ENCODE measurements at places on chromosomes 16 and 17.

GRCh38 chr17:7403043-7403726 lies 712 bp downstream of the TMEM256 start:
- DNase-seq, result peak; percentile 49

DNA sequence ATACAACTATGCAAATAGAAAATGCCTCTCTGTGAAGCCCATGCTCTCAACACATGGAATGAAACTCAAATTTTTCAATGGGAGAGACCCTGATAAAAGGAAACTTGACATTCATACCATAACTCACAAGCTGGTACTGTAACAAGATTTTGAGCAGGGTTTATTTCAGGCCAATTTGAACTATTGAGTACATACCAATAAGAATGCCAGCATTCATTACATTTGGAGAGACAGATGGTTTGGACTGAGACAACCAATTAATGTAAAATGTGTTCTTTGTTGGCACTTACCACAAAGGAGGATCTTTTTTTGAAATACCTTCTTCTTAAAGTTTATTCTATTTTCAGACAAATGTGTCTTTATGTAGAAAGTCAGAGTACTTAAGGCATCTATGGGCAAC lies 1357.0 kb upstream of the GOT2 start:
- no peak for DNase-seq

DNA sequence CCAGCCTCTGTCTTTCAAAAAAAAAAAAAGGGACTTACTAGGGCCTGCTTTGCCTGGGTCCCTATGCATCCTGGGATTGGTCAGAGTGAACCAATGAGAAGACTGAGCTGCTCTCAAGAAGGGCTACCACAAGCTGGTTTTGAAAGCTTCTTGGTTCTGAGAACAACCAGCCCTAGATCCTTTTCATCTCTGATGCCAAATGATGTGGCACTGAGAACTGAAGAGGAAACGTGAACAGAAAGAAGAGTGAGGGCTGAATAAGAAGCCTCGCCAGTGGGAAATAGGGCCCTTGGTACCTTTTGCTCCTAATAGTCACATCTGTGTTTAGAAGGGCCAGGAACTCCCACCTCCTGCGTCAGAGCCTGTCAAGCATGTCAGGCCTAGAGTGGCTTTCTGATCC lies 10.7 kb downstream of the TACO1 start:
- DNase-seq, result peak; percentile 20

DNA sequence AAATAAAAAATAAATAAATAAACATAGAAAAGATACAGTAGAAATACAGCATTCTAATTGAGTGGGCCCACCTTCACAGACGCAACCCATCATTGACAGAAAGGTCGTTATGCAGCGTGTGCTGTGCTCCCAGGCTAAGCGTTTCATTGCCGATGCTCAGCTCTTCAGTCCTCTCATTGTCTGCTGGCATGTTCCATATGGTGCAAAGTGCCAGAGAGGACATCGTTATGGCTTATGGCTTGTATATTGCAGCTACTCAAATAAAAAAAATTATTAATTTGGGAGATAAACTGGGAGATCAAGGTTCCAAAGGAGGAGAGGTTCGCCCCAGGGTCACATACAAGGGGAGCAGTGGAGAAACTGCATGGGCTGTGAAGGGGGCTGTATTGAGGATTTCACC lies 11.3 kb upstream of the UBALD2 start:
- no peak for DNase-seq

GRCh38 chr17:6392609-6393350 lies 42.1 kb downstream of the AIPL1 start:
- DNase-seq, result no peak

GRCh38 chr16:89922477-89922883 lies 662 bp upstream of the TUBB3 start:
- DNase-seq, result no peak

- no peak for DNase-seq
These were observed 20.3 kb downstream of the FBRS start for GRCh38 chr16:30678586-30678970.

GRCh38 chr17:70332356-70333210 lies 163.3 kb downstream of the KCNJ2 start:
- DNase-seq, result no peak

GRCh38 chr16:8310323-8310722 lies 280.0 kb downstream of the TMEM114 start:
- DNase-seq, result no peak

GRCh38 chr17:78563189-78564145 lies 13.7 kb downstream of the DNAH17 start:
- no peak for DNase-seq

DNA sequence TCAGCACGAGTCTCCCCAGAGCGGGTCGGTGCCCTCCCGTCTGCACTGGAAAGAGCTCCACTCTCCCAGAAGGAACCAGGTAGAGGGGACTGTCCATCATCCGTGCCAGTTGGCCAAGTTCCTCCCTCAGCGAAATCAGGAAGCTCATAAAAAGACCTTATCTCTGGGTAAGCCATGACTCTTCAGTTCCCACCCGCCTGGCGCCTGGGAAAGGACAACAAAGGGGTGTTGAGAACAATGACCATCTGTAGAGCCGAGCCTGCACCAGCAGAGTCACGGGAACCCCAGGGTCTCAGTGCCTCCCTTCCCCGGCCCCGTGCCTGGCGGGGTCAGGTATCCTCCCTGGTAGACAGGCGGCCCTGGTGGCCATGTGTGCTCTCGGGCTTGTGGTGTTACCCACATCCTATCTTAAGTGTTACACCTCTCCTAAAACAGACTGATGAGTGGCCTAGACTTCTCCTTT lies 190.7 kb downstream of the AXIN2 start:
- no peak for DNase-seq

GRCh38 chr17:7216242-7217112 lies 3.2 kb downstream of the DLG4 start:
- no peak for DNase-seq

- DNase-seq, result no peak
These were observed 215.2 kb upstream of the IRX3 start for GRCh38 chr16:54501797-54502196.

GRCh38 chr17:58250344-58251011 lies 12.1 kb downstream of the LPO start:
- no peak for DNase-seq

DNA sequence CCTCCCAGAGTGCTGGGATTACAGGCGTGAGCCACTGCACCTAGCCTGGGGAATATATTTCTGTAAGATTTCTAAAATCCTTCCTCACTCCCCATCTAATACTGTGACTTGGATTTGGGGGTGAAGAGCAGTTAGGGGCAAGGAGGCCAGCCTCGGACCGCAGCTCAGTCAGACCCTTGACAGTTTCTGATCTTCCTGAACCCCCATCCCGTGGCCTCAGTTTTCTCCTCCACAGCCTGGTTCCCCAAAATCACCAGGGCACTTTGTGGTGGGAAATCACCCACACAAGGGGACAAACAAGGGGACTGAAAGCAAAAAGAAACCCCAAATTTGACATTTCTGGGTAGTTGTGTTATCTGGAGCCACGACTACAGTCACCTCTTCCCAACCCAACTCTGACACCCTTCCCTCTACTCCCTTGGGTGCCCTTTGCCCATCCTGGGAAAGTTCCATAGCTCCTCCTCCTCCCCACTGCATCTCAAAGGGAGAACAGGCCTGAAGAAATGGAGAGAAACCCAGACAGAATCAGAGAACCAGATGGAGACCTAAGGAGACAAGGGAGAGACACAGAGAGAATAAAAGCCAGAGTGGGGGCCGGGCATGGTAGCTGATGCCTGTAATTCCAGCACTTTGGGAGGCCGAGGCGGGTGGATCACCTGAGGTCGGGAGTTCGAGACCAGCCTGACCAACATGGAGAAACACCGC lies 2.8 kb upstream of the STAT5A start:
- DNase-seq, result no peak

GRCh38 chr16:534135-534534 lies 6.6 kb downstream of the CAPN15 start:
- no peak for DNase-seq

GRCh38 chr16:1960665-1961630 lies 1.6 kb downstream of the NDUFB10 start:
- peak; percentile 38 for DNase-seq

- peak; percentile 65 for DNase-seq
These were observed 16.2 kb downstream of the CHST4 start for GRCh38 chr16:71542377-71542776.

GRCh38 chr16:679814-680624 lies at the start of gene STUB1:
STUB1 (plus strand) TSS chr16:680410; CDS start chr16:680526, 116 bp downstream.
- peak; percentile 95 for DNase-seq

- peak; percentile 81 for DNase-seq
These were observed 31.4 kb downstream of the ACTG1 start for GRCh38 chr17:81481073-81481799.

GRCh38 chr17:21756856-21757619 lies 64.7 kb downstream of the KCNJ18 start:
- DNase-seq, result no peak

DNA sequence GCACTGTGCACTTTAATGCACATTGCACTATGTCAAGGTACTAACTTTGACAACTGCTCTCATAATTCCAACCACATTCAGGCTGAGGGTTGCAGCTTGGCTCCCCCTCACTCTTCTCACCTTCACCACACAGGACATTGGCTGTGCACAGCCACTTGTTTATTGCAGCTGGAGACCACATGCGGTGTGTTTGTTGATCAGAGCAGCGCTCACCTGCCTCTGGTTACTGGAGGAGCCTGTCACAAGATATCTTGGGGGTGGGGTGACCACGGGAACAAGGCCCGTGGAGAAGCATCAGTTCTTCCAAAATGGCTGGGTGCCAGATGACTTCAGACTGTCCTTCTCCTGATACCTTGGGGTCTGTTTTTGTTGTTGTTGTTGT lies 10.6 kb upstream of the CCL5 start:
- peak; percentile 69 for DNase-seq

DNA sequence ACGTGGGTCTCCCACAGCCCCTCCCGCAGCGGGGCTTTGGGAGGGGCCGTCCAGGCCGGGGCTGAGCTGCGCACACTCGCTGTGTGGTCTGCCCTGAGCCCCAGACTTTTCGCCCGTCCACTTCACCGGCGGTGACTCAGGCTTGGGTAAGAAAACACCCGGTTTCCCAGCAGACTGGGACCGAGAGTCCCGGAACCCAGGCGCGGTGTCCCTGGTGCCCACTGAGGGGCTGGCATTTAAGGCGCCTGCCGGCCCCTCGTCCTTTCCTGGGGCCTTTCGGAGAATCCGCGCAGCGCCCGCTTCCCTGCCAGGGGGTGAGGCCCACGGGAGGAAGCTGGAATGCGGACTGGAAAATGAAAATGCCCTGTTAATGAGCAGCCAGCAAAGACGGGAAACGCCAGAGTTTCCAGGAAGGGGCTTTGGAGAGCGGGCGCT lies 100.3 kb downstream of the C16orf95 start:
- DNase-seq, result no peak

DNA sequence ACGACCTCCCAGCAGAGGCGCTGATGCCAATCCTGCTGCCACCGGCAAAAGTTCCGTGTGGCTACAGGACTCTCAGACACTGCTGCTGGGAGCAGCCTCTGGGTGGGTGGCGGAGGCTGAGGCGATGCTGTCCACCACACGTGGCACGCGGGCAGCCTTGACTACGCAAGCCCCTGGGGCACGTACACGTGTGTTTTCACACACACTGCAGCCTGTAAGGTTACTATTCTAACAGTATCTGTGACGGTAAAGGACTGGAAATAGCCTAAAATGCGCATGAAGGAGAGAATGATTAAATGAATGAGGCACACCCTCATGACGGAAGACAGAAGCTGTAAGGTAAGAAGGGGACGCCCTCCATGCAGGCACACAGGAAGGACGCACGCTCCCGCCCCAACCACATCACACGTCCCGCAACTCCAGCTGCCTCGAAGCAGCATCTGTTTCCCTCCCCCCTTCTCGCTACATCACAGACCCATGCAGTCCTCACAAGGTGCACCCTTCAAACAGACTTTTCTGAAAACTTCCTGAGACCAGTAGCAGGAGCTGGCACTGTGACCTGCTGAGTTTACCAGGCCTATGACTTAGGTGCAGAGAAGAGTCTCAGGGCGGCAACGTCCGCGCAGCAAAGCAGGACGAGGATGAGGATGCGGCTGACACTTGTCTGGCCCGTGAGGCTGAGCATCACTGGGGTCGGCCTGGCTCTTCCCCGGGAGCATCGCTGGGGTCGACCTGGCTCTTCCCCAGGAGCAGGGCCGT lies 28.7 kb upstream of the FASN start:
- peak; percentile 92 for DNase-seq

DNA sequence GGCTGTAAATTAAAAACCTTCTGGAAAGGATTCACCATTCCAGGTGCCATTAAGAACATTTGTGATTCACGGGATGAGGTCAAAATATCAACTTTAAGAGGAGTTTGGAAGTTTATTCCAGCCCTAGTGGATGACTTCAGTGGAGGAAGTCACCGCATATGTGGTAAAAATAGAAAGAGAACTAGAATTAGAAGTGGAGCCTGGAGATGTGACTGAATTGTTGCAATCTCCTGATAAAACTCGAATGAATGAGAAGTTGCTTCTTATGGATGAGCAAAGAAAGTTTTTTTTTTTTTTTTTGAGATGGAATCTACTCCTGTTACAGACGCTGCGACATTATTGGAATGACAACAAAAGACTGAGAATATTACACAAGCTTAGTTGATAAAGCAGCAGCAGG lies 26.7 kb downstream of the CCL4 start:
- DNase-seq, result no peak

DNA sequence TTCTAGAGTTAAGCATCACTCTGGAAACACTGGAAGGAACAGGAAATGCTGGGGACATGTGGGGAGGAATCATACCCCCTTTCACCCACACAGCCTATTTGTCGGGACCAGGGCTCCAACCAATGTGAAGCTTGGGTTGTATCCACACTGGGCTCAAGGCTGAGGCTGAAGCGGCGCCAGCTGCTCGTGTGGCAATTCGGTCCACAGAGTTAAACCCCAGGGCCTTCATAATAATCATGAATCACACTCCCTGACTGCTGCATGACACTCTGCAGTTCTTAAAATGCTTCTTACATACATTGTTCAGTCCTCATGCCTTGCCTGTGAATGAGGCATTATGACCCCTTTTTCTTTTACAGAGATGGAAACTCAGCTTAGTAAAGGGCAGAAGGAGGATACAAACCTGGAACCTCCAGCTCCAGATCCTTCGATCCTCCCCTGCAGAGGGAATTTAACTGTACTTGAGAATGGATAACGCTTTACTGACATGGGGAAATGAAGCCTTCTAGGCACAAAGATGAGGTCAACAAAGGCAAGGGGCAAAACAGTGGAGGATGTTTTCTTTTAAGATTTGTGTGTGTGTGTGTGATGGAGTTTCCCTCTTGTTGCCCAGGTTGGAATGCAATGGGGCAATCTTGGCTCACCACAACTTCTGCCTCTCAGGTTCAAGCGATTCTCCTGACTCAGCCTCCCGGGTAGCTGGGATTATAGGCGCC lies 72.7 kb downstream of the SOX9 start:
- no peak for DNase-seq

DNA sequence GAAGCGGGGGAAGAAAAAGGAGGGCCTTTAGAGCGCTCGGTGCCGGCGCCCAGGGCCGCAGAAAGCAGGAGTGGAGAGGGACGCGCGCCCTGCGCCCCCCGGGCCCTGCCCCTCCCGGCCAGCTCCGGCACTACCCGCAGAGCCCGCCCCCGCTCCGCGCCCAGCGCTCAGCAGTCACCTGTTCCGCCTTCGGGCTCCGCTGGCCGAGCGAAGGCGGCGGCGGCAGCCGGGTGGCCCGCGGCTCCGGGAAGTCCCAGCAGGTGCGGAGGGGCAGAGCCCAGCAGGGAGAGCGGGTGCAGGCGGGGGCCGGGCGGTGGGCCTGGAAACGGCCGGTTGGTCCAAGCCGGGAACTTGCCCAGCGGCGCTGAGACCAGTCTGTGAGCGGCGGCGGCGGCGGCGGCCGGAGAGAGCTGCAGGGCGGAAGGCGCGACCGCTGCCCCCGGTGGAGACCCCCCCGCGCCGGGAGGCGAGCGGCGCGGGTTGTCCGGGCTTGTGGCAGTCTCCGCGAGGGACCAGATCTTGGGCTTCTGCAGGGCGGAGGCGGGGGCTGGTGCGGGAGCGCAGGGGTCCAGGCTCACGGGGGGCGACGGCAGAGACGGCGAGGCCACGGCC lies 2.2 kb downstream of the IRX3 start:
- DNase-seq, result no peak

Measured in CD4-positive, alpha-beta T cell treated with Interleukin-6 for 4 hours (primary cell).